ENCODE measurements at places on chromosomes 3 and 15.

DNA sequence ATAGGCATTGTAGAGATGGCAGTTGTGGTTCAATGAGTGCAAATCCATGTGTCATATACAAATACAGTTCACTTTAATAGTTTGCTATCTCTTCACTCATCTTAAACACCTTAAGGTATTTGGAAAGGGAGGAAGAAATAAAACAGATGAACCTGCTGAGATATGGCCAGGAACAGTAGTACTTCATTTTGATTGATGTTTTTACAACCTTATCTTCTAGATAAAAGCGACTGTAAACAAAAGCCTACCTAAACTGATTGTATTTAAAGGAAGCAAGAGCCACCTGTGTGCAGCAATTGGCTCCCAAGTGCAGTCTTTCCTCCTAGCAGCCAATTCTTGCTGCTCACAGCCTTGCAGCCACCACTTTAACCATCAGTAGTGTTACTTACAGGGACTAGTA is 217.7 kb downstream of the CDIN1 start:
- no peak for DNase-seq

- DNase-seq: peak; percentile 49
These were observed 5.0 kb downstream of the RPLP1 start for GRCh38 chr15:69457304-69458280.

- no peak for DNase-seq
These were observed 40.0 kb downstream of the ATG7 start for GRCh38 chr3:11312166-11312565.

GRCh38 chr3:25784971-25785370 is 1.7 kb upstream of the NGLY1 start:
- DNase-seq: no peak

GRCh38 chr15:70856177-70856883 is 2.4 kb upstream of the LARP6 start:
- DNase-seq: peak; percentile 71

DNA sequence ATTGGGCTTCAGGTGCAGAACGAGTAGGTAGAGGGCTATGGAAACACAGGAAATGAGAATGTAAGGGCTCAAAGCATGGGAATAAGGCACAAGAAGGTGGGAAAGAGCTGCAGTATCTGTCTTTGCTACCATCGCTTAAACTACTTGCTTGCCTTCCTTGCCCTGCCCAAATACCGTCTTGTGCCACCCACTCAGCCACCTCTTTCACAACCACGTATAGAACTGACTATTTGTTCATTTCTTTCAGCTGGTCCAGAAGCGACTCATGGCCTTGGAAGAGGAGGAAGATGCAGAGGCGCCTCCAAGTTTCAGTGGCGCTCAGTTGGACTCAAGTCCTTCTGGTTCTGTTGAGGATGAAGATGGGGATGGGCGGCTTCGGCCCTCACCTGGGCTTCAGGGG is 11.8 kb downstream of the LPCAT4 start:
- DNase-seq: no peak

DNA sequence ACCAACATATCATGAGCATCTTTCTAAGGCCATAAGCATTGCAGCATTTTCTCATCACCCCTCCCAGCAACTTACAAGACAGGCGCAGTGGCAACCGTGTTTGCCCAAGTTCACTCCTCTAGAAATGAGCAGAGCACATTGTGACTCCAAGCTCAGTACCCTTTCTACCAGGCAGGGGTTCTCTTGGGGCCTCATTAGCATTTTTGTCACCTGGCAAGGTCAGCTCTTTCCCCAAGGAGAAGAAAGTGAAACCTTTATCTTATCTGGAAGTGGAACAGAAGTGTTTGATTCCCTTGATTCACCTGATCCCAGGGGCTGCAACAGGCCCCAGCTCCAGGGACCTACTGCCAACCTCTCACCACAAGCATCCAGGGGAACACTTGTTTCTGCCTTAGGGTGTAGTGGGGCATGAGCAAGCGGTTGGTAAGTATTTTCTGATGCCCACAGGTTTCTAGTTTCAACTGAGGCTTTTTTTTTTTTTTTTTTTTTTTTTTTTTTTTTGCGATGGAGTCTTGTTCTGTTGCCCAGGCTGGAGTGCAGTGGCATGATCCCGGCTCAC is 44.0 kb upstream of the HERC1 start:
- no peak for DNase-seq

DNA sequence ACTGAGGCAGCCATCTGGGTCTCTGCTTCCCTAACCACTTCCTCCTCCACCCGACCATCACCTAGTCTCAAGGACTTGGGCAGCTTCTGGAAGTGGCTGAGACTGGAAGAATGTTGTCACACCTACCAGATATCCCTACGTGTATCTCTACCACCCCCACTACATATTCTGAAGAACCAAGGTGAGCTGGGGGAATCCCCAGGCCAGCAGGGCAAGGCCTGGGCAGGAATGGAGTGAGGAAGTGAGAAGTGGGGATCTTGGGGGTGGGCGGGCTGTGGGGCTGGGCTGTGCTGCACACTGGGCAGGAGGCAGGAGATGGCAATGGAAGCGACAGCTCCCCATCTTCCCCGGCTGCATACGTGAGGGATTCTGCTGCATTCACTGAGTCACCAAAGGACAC is 17.5 kb upstream of the ALDH1A3 start:
- DNase-seq: no peak

DNA sequence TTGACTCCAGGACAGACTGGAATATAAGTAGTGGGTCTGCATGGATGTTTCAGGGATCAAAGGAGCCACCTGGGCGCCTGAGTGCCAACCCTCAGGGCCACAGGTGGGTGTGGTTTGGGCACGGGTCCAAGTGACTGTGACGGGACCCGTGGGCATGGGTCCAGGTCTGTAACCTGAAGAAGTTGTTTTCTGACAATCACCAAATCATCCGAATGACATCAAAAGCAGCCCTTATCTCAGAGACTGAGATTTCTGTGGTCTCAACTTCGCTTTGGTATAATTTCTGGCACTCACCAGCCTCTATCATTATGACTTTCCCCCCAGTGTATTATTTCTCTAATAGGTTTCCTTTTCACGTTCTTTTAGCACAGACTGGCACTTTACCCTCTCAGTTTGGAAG is 24.4 kb downstream of the RLBP1 start:
- DNase-seq: no peak

DNA sequence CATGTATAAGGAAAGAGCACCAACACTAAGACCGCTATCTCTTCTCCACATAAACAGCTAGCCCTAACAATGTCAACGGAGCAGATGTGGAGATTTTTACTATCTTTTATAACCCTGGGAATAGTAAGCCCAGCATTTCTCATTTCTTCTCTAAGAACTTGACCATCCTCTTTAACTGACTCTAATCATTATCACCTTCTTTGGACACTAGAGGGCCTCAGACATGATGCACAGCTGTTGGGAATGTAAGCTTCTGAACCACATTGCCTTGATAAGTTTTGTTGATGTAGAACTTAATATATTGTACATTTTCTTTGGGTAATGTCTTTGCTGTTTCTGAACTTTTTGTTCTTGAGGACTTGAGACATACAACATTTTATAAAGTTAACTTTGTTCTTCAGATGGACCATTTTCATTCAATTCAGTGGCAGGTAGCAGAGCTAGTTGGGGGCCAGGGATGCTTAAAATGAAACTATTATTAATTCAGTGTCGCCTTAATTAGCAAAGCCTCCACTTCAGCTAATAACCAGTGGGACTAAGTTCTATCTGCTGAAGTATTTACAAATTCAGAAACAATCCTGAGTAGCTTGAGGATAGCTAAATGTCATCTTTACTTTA is 9.6 kb upstream of the TAGLN3 start:
- peak; percentile 83 for DNase-seq

DNA sequence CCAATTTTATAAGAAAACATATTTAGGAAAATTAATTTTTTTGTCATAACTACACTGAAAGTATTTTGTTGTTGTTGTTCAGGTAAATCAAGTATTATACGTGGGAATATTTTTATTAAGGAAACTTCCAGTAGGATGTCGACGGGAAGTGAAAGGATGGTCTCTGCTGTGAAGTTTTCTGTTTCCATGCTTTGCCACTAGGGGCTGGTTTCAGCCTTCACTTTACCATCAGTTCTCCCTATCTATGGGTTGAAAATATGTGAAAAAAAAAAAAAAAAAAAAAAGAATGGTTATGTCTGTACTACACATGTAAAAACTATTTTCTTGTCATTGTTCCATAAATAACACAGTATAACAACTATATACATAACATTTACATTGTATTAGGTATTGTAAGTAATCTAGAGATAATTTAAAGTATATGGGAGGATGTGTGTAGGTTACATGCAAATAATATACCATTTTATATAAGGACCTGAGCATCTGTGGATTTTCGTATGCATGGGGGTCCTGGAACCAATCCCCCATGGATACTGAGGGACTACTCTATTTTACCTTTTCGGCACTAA is 136.7 kb downstream of the SMAD6 start:
- peak; percentile 70 for DNase-seq

DNA sequence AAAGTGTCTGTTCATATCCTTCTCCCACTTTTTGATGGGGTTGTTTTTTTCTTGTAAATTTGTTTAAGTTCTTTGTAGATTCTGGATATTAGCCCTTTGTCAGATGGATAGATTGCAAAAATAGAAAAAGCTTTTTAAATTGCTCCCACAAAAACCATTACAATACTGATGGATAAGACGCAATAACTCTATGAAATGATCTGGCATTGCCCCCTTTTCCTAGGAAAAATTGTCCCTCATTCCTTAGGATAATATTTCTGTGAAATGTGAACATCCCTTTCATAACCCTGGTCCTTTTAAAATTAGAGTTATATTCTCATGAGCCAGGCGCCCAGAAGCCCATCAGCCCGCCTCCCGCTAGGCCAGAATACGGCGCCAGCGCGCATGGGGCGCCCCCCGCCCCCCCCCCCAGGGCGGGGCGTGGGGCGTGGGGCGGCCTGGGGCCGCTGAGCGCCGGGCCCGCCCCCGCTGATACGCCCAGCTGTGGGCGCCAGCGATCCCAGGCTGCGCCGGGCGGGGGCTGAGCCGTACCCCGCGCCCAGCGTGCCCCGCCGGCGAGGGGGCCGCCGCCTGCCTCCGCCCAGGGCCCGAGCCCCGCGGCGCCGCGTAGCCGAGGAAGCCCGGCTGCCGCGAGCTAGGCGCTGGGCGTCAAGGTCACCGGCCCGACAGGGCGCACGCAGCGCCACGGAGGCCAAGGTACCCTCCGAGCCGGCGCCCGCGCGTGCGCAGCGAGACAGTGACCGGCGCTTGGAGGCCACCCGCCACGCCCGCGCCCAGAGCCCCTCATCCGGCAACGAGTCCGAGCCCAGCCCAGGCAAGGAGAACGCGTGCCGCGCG is 11.1 kb upstream of the ROPN1B start:
- no peak for DNase-seq

DNA sequence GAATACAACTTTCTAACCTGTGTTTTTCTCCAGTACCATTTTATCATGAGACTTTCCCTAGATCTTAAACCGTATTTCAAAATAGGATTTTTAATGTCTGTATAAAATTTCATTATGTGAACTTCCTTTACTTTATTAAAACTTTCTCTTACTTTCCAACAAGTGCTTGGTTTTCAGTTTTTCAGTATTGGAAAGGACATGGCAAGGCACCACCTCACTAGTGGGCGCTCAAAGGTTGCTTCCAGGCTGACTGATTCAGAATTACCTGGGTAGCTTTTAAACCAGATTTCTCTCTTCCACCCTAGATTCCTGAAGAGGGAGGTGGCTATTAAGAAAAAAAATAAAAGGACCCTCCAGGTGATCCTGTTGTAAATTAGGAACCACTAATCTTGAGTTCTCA is 236.6 kb downstream of the SOX2 start:
- DNase-seq: no peak

GRCh38 chr3:47113669-47114365 is 50.1 kb downstream of the SETD2 start:
- peak; percentile 96 for DNase-seq

DNA sequence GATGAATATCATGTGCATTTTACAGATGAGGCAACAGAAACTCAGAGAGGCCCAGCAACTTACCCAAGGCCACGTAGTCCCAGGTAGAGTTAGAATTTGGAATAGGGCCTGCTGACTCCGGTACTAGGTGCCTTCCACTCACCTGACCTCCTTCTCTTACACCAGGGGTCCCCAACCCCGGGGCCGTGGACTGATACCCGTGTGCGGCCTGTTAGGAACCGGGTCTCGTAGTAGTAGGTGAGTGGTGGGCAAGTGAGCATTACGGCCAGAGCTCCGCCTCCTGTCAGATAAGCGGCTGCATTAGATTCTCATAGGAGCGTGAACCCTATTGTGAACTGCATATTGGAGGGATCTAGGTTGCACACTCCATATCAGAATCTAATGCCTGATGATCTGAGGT is 64.8 kb downstream of the SMAD3 start:
- DNase-seq: no peak

DNA sequence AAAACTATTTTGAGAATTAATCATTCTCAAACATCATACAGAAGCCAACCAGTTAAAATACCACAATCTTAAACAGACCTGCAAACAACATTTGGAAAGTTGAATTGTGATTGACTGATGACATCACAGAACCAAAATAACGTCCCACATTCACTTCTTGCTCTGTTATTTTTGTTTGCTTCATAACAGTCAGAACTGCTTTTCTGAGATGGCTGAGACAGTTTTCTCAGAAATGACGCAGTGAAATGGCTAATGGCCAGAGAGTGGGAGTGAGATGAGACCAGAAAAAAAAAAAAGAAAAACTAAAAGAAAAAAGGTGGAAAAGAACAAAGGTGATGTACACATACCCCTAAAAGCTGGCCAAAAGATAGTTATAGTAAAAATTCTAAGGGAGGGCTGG is 1061.2 kb downstream of the FHIT start:
- no peak for DNase-seq

- DNase-seq: peak; percentile 4
These were observed 1.1 kb downstream of the HCLS1 start for GRCh38 chr3:121659586-121659985.

DNA sequence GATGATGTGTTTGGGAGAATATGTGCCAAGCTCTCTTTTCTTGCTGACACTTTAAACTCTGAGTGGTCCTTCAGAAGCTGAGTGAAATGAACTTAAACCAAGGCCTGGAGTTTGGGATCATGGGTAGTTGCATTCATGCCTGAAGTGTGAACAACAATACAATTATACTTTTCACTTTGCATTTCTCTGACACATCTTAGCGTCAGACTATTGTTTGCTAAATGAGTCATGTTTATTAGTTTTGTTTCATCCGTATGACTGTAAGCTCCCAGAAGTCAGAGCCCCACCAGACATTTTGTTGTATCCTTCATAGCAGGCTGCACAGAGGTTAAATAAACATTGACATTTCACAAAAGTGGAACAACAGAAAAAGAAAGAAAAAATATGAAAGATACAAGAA is 542.6 kb downstream of the TUSC7 start:
- no peak for DNase-seq

GRCh38 chr15:75775296-75776064 is 62.8 kb upstream of the CSPG4 start:
- DNase-seq: peak; percentile 16
